Activated CD4-positive, alpha-beta T cell treated with anti-CD3 and anti-CD28 coated beads, Interleukin-2, Interleukin-4, amounts not matched to agents 100 ng/mL and 50 ng/mL, durations not matched to agents 16 hours and 8 hours (primary cell): ENCODE measurements at places on chromosomes 1 and 21.

DNA sequence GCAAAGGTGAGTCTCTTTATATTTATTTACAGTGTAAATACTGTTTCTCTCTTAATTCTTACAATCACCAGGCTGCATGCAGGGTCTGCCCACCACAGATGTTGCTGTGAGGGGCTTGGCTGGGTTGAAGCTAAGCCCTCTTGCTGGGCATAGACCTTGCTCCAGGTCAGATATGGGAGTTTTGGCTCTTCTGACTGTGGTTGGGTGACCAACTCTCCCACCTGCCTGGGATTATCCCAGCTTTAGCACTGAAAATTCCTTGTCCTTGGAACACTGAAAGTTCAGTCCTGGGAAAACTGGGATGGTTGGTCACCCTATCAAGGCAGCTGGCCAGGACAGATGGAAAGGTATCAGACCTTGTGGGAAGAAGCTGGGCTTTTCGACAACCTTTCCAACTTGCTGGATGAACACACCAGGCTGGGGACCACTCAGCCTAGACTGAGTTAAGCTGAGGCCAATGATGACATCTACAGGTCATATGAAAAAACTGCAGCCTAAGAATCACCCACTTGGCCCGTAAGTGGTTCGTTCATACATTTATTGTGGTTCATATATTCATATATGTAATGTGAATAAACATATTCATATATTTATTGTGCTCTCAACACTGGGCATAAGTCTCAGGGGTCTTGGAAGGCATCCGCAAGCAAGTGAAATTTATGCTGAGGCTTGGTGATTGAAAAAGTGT lies 26.6 kb upstream of the HPDL start:
- peak; percentile 69 for DNase-seq

DNA sequence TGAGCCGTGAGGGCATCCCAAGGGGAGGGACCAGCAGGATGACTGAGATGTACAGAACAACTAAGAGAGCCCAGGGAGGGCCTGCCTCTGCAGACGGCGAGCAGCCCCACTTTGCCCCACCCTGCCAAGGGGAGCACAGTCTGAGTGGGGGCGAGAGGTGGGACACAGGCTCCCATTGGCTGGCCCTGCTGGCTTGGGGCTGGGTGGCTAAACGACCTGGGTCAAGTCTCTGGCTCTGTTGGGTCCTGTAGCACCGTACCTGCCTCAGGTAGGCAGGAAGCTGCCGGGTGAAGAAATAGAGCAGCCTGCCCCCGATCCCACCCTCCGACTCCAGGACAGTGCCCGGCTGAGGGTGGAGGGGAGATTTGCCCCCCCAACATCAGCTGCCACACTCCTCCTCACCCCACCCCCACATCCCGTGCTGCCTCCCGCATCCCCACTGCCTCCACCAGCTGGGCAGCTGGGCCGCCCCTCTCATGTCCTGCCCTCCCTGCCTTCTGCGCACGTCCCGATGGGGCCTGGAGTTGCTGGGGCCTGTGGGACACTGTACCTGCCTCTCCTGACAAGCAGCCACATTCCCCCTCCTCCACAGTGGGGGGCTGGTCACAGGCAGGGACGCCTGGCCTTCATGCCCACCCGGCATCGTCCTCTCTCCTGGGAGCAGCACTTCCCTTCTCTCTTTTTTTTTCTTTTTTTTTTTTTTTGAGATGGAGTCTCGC lies 12.6 kb upstream of the PLEKHG5 start:
- DNase-seq: no peak

GRCh38 chr1:93442008-93442666 lies 5.8 kb upstream of the FNBP1L start:
- DNase-seq: no peak

- DNase-seq: peak; percentile 12
Observed at GRCh38 chr21:43269440-43269839, 100.6 kb downstream of the CRYAA start.

DNA sequence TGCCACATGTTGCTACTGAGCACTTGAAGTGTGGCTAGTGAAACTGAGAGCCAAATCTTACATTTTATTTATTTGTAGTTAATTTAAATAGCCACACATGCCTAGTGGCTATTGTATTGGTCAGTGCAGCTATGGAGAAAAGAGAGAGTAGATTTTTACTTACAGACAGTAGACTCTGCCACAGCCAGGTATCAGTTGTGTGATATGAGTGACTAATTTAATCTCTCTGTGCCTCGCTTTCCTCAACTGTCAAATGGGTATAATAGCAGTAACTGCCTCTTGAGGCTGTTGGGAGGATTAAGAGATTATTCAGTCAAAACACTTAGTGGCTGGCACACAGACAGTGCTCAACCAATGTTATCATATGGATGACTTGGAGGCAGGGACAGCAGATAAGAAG lies 49.0 kb downstream of the UBE2T start:
- DNase-seq: no peak

DNA sequence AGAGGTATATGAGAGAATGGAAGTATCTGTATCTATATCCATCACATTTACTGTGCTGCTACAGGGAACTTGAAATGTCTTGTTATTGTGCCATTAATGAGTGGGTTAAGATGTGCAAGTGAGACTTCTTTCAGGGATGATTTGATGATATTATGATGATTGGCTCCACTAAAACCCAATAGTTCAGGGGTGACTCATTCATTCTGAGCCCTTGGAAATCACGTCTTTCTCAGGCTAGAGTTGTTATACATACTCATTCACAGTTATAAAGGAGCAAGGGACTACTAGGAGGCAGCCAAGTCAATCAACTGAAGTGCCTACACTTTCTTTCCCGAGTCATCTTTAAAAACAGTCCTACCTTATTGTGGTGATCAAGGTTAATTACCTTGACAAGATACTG lies 1109.8 kb upstream of the B3GALT2 start:
- DNase-seq: no peak
